ENCODE measurements at places on chromosomes 12 and 14.

- no peaks in the 10 kb centered on the region for H3K27me3 ChIP-seq
- DNase-seq: no peak
- H3K4me1 ChIP-seq: no peaks in the 10 kb centered on the region
- no peak overlapping the region for H3K27ac ChIP-seq
- H3K4me3 ChIP-seq: no peak overlapping the region
Measured at GRCh38 chr12:29008786-29009185, 140.3 kb upstream of the FAR2 start.

GRCh38 chr12:13183620-13184019 lies 12.9 kb upstream of the EMP1 start:
- peaks cover 11% of the 10 kb centered on the region for H3K4me1 ChIP-seq
- H3K27me3 ChIP-seq: peaks cover 3% of the 10 kb centered on the region
- peak overlapping the region; percentile 89 for H3K27ac ChIP-seq
- DNase-seq: no peak
- H3K4me3 ChIP-seq: no peak overlapping the region
- H3K36me3 ChIP-seq: no peaks in the 10 kb centered on the region

GRCh38 chr12:10190558-10191388 lies 11.9 kb downstream of the TMEM52B start:
- peak overlapping the region; percentile 37 for H3K4me3 ChIP-seq
- H3K27me3 ChIP-seq: peaks cover 8% of the 10 kb centered on the region
- no peak for DNase-seq
- no peaks in the 10 kb centered on the region for H3K36me3 ChIP-seq
- H3K27ac ChIP-seq: peak overlapping the region; percentile 92

DNA sequence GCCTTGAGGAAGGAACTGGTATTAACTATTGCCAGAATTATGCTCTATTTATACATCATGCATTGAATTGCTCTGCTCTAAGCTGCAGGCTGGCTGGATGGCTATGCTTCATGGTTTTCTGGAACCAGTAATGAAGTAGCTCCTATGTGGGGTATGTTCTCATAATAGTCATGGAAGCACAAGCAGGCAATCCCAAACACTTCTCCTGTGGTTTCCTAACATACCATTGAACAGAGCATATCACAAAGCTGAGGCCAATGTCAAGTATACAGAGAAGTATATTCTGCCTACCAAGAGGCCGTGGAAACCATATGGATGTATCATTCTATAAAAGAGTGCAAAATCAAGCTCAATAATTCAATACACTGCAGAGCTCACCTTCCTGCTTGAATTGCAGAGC lies 1752.4 kb upstream of the FLRT2 start:
- no peak overlapping the region for H3K27ac ChIP-seq
- no peaks in the 10 kb centered on the region for H3K36me3 ChIP-seq
- DNase-seq: no peak
- no peaks in the 10 kb centered on the region for H3K4me1 ChIP-seq
- H3K4me3 ChIP-seq: no peak overlapping the region
- H3K27me3 ChIP-seq: no peaks in the 10 kb centered on the region

DNA sequence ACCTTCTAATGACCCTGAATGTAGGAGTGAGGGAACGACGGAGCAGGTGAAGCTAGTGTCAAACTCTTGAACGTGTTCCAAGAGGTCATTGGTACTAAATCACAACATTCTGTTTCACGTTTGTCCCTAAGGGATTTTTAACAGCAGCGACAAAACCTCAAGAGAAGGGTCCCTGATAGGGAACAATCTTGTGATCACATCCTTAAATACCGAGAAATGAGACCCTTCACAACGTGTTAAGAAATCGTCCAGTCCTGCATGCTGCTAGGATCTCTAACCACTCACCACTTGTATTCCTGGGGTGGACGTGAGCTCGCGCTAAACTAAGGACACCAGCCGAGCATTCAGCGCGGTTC lies 134.1 kb upstream of the KRAS start:
- DNase-seq: no peak
- peaks cover 30% of the 10 kb centered on the region for H3K27me3 ChIP-seq
- H3K4me3 ChIP-seq: peak overlapping the region; percentile 99
- H3K36me3 ChIP-seq: peaks cover 7% of the 10 kb centered on the region
- H3K4me1 ChIP-seq: peaks cover 10% of the 10 kb centered on the region

GRCh38 chr14:61106959-61107641 lies 126.1 kb downstream of the SLC38A6 start:
- H3K27ac ChIP-seq: no peak overlapping the region
- peaks cover 4% of the 10 kb centered on the region for H3K36me3 ChIP-seq
- peaks cover 44% of the 10 kb centered on the region for H3K4me1 ChIP-seq
- H3K27me3 ChIP-seq: peaks cover 4% of the 10 kb centered on the region

GRCh38 chr14:44215660-44216059 lies 291.4 kb downstream of the FSCB start:
- H3K36me3 ChIP-seq: no peaks in the 10 kb centered on the region
- no peak for DNase-seq
- H3K27ac ChIP-seq: no peak overlapping the region
- no peaks in the 10 kb centered on the region for H3K4me1 ChIP-seq

DNA sequence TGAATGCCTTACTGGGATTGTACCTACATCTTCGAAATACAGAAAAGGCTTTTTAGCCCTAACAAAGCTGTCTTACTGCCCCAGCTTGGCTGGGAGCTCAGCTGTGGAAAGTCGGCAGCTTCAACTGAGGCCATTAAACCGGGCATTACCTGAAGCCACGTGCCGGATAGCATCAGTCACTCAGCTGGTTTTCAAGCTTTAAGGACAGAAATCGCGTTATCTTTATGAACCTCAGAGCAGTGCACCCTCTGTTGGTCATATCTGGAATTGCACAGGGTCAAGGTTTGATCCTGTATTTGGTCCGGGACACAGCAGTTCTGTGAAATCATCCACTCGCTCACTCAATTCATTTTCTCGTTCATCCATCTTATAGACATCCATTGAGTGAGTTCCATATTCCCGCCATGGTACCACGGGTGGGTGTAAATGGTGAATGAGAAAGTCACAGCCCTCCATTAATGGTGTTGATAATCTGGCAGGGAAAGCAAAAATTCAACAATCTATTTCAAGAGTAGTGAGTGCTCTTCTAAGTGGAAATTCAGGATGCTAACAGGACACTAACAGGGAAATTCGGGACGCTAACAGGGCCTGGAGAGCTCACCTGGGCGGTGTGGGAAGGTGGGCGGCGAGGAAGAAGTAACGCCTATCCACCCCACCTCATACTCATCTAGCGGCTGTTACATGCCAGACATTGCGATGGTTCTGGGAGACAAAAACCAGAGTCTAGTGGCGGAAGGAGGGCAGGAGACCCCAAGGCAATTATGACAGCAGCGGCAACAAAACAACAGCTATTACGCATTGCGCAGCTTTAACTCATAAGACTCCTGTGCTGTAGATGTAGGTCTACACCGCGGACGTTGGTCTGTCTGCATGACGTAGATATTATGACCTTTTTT lies 60.6 kb upstream of the TCL1A start:
- no peak overlapping the region for H3K4me3 ChIP-seq

GRCh38 chr12:98492580-98493140 lies 22.7 kb upstream of the TMPO start:
- no peaks in the 10 kb centered on the region for H3K27me3 ChIP-seq
- no peak overlapping the region for H3K4me3 ChIP-seq
- peak overlapping the region; percentile 26 for H3K27ac ChIP-seq
- H3K36me3 ChIP-seq: no peaks in the 10 kb centered on the region
- peaks cover 16% of the 10 kb centered on the region for H3K4me1 ChIP-seq
- no peak for DNase-seq

DNA sequence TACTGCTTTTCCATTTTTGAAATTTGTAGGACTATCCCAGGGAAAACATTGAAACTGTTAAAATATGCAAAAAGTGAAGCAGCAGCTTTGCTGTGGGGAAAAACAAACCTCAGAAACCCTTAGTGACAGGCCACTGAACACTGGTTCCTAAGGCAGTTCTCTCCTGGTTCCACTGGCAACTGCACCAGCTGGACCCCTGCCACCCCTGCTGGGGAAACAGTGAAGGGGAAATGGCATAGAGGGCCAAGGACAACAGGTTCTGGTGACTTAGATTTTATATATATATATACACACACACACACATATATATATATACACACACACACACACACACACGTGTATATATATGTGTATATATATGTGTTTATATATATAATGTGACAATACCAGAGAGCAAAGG lies 16.2 kb upstream of the KRT7 start:
- DNase-seq: no peak
- H3K27ac ChIP-seq: peak overlapping the region; percentile 11
- peaks cover 9% of the 10 kb centered on the region for H3K27me3 ChIP-seq

- peak overlapping the region; percentile 61 for H3K27ac ChIP-seq
- H3K27me3 ChIP-seq: peaks cover 56% of the 10 kb centered on the region
- peak overlapping the region; percentile 90 for H3K4me3 ChIP-seq
- peaks cover 3% of the 10 kb centered on the region for H3K36me3 ChIP-seq
- DNase-seq: peak; percentile 90
Measured at GRCh38 chr12:57242691-57243454, 8.1 kb downstream of the STAC3 start.

- DNase-seq: no peak
- H3K36me3 ChIP-seq: no peaks in the 10 kb centered on the region
- no peaks in the 10 kb centered on the region for H3K27me3 ChIP-seq
- H3K4me1 ChIP-seq: peaks cover 3% of the 10 kb centered on the region
- no peak overlapping the region for H3K27ac ChIP-seq
Measured at GRCh38 chr12:71282925-71283324, 125.1 kb upstream of the TSPAN8 start.

DNA sequence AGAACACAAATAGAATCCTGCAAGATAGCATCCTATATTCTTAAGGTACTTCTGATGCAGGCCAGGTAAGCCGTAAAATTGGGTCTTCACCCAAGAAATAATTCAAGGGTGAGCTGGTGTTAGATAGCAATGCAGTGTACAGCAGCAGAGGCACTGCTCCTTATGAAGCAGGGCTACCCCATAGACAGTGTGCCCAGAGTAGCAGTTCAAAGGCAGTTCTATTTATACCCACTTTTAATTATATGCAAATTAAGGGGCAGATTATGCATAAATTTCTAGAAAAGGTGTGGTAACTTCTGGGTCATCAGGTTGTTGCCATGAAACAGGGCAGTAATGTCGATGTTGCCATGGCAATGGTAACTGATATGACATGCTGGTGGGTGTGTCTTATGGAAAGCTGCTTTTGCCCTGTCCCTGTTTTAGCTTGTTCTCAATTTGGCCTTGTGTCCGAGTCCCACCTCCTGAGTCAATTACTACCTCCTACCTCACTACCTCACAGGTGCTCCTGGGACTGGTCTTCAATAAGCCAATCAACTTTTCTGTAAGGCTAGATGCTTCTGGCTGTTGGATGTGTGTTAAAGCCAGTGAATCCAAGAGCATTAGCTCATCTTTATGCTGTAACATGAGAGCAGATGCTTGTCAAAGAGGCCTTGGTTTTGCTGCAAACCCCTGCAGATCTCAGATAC lies 61.0 kb downstream of the PPM1A start:
- DNase-seq: no peak
- H3K4me3 ChIP-seq: no peak overlapping the region
- H3K27ac ChIP-seq: no peak overlapping the region
- H3K36me3 ChIP-seq: no peaks in the 10 kb centered on the region

DNA sequence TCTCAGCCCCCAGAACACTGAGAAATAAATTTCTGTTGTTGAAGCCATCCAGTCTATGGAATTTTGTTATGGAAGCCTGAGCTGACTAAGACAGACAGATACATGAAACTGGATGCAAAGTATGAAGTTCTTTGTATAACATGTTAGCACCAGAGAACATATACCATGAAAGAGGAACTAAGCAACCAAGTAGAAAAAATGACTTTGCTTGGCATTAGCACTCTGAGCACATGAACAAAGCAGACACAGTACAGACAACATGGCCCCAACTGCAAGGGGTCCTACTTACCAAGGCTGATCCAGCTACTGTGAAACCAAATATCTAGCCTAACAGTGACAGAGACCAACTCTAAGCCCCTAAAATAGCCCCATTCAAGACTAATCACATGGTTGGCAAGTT lies 13.8 kb downstream of the EXOC5 start:
- no peak overlapping the region for H3K27ac ChIP-seq
- H3K4me1 ChIP-seq: no peaks in the 10 kb centered on the region
- H3K4me3 ChIP-seq: no peak overlapping the region
- H3K27me3 ChIP-seq: no peaks in the 10 kb centered on the region
- H3K36me3 ChIP-seq: peaks cover 25% of the 10 kb centered on the region

DNA sequence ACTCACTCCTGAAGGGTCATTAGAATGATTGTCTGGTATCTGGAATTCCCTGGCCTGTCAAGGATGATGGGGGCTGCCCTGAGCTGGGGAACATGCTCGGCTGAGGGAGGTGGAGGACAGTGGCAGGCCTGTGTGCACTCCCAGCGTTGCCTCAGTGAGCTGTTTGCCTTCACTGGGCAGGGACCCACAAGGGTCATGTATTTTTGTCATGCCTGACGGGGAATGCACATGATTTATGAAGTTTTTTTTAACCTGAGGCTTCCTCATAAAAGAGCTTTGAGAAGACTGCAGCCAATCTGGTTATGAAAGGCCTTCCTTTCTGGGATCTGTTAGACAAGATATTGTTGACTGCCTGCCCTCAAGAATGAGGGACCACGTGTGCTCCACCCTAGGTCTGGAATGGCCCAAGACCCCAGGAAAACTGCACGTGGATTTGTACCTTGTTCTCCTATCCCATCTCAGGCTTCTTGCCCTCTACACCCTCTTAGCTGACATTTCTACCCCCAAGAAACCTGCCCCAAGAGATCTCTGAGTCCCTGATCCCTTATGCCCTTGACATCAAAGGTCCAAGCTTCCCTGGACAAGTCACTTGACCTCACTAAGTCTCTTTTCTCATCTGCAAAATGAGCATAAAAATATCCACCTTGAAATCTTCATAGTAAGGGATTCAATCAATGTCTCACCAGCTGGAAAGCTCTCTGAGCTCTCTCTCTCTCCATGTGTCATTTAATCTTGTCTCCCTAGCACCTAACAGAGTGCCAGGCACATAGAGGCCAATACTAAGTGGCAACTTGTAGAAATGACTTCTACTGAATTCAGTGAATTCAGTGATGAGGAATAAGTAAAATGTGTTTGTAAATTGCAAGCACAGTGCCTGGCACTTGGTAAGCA lies 24.5 kb upstream of the COL2A1 start:
- H3K36me3 ChIP-seq: no peaks in the 10 kb centered on the region
- H3K27ac ChIP-seq: peak overlapping the region; percentile 86
- H3K4me1 ChIP-seq: peaks cover 46% of the 10 kb centered on the region
- no peaks in the 10 kb centered on the region for H3K27me3 ChIP-seq
- H3K4me3 ChIP-seq: peak overlapping the region; percentile 66
- no peak for DNase-seq

DNA sequence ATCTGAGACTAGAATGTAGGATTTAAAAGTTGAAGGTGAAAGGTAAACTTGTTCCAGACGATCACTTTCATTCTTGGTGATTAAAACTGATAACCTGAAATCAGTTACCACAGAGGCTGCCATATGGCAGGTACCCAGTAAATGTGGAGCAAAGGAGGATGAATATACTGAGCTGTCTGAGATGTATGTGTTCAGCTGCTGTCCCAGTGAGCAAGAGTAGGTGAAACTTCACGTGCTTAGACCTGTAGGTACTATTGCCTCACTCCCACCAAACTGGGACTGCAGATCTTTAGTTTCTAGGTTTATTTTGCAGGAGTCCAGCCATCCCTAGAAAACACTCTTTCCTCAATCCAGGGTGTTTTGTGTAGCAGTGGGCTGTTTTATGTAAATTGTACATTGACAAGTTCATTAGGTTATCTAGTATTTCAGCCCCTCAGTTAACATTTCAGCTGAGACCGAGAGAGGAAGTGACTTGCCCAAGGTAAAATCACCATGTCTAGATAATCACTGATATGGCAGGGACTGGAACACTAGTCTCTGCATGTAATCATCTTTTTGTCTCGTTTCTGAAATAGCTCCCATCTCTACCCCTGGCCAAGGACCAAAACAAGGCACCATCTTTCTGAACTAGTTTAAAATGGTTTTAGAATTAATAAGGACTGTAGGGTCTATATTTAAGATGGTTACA lies 62.7 kb downstream of the ATG14 start:
- peaks cover 28% of the 10 kb centered on the region for H3K4me1 ChIP-seq
- H3K27ac ChIP-seq: no peak overlapping the region
- no peak overlapping the region for H3K4me3 ChIP-seq
- H3K27me3 ChIP-seq: no peaks in the 10 kb centered on the region
